Muscle of leg (tissue), 16 donors: ENCODE measurements at places on chromosomes 1 and 21.
A peak's percentile ranks its signal among the peaks of the same experiment; 100 is the strongest.

GRCh38 chr1:89589515-89589914 lies 43.4 kb upstream of the LRRC8C start:
- DNase-seq, result no peak

GRCh38 chr1:227758366-227758765 lies 23.1 kb downstream of the SNAP47 start:
- DNase-seq, result no peak

- DNase-seq, result no peak
Observed at GRCh38 chr1:94773931-94774422, 46.2 kb upstream of the SLC44A3 start.

GRCh38 chr1:110626889-110627288 lies 20.7 kb upstream of the KCNA2 start:
- no peak for DNase-seq

DNA sequence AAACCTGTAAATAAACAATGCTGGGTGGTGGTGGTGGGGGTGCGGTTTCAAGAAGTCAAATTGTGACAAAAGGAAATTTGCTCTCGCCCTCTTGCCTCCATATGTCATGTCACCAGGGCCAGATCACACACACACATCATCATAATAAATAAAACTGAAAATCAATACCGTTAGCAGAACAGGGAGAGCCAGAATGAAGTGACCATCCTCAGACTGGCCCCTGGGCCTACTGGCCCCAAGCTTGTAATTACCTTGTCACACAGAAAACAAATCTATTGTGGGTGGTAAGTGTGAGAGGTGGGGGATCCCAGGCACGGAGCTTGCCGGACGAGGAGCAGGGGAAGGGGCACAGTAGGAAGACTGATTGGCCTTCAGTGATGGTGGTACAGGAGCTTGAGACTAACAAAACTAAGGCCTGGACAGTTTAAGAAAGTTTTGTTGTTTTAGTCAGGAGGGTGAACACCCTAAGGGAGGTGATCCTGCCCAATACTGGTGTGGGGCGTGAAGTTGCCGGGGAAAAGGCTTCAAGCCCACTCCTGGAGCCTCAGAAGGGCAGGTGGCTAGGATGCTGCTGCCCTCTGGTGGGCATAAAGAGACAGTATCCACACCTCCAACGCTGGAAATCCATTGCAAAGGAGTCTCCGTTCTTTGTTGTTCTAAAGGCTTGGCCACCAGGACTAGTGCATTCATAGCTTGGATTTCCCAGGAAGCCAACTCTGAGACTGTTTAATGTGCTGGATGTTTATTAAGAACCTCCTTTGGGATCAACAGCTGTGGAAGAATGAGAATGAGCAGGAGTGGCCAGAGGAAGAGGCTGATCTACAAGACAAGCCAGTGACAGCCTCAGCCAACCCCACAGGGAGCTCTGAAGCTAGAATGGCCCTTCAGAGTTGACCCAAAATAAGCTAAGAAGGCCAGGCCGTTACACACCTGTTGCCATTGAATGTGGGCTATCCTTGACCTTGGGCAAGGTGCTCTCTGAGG lies 8.1 kb upstream of the C1orf216 start:
- DNase-seq, result peak; percentile 72

GRCh38 chr1:4027492-4028138 lies 127.5 kb upstream of the C1orf174 start:
- DNase-seq, result no peak

GRCh38 chr1:5933676-5934057 lies 58.6 kb downstream of the NPHP4 start:
- DNase-seq, result peak; percentile 62

GRCh38 chr1:107294686-107295085 lies 153.8 kb downstream of the NTNG1 start:
- peak; percentile 57 for DNase-seq

DNA sequence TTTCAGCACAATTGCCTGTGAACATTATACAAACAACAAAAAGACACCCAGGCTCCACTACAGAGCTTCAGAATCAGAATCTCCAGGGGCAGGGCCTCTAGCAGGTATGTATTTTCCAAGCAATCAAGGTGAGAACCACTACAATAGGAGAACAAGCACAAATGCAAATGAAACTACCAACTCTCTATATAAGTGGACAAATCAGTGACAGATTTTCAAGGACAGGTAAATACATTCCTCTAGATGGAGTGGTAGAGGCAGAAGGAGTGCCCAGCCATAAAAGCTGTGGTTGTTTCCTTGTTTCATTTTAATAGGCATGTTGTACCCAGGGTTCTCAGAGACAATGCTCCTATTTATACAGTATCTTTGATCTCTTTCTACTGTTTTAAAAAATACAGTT lies 20.1 kb upstream of the CCDC17 start:
- no peak for DNase-seq

GRCh38 chr1:248872752-248873408 lies 14.0 kb upstream of the ZNF692 start:
- DNase-seq, result peak; percentile 87

DNA sequence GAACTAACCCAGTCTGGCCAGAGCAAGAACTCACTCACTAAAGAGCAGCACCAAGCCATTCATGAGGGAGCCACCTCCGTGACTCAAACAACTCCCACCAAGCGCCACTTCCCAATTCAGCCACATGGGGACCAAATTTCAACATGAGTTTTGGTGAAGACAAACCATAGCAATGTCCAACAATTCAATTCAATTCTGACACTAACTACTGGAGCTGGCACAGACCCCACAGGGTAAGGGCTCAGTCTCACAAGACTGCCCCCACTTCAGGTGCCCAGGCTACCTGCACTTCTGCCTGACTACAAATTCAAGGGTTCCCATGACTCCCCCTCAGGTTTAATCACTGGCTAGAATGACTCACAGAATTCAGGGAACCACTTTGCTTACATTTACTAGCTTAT lies 48.8 kb upstream of the RAP1A start:
- DNase-seq, result no peak

DNA sequence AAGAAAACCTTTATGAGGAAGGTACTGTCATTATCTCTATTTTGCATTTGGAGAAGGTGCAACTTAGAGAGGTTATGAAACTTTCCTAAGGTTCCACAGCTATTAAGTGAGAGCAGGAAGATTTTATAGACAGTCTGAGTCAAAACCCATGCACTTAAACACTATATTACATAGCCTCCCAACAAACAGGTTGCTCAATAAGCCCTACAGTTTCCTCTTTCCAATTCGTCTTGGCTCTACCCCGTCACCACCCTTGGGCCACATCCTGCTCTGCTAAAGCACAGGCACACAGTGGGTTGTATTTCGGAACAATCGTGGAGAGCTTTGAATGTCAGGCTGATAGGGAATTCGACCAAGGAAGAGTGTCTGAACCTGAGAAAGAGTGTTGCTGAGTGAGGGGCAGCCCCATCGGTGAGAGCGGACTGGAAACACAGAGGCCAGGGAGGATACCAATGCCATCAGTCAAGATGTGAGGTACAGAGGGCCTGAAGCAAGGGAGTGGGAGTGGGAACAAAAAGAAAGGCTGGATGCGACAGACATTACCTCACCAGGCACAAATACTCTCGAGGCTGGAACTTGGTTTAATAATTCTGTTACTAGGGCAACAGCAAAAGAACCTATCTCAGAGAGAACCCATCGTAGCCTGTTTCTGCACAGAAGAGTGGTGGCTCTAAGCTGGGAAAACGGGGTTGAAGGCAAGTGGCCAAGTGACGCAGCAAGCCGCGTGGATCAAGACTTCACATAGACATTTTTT lies 6.3 kb upstream of the LRRC52 start:
- DNase-seq, result peak; percentile 37

DNA sequence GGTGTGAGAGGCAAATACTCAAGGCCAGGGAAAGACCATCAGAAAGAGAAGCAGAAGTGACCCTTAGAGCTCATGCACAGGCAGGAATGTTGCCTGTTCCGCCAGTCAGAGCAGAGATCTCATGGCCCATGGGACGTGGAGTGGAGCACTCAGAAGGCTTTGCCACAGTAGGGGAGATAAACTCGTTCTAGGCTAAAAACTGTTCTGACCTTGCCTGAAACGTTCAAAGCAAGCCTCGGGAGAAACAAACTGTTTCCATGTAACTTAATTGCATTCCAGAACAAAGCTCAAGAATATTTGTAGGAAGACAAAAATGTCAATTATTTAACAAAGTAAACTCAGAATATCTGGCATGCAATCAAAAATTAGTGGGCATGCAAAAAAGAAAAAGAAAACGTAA lies 20.7 kb upstream of the SLC19A1 start:
- DNase-seq, result no peak

DNA sequence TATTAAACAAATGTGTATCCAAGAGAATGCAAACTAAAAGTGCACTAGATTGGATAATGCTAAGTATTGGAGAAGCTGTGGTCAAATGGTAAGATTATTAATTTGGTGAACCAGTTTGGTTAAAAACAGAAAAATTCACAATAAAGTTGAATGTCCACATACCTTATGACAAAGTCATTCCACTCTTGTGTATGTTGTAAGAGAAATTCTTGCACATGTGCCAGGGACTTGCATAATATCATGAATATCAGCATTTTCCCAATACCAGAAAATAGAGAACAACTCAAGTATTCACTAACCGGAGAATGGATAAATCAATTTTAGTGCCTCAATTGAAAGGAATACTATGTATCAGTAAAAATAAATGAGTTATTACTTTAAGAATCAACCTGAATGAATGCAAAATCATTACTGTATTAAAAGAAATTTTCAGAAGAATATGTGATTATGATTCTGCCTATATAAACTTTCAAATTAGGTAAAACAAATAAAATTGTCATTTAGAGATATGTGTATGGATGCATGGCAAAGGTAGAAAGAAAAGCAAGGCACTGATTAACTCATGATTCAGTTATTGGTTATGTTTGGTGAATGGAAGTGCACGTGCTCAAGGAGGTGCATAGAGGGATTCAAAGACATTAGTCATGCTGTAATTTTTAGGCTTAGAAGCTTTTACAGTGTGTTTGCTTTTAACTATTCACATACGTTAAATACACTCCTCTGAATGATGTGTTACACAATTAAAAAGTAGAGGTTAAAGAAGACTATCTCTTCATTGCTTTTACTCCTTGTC lies 217.4 kb upstream of the KCNK2 start:
- no peak for DNase-seq
